ENCODE measurements at places on chromosomes 4 and X. TPM values are rescaled to one million over a fixed set of nuclear protein-coding genes. Genes with fewer than 3 reads are reported as not detected.

Gene GAGE12E
- not detected for total RNA-seq

Gene DUX4
- not detected for total RNA-seq

Gene BMPR1B
- 3.1 TPM for total RNA-seq

Gene IRF2
- total RNA-seq, result 13.0 TPM

Gene PSMD10
- 52.6 TPM for total RNA-seq

Gene GLRA2
- total RNA-seq, result not detected

Gene GABRG1
- total RNA-seq, result not detected

Gene UGT2B15
- not detected for total RNA-seq

Gene JAKMIP1
- not detected for total RNA-seq

Gene EGF
- 2.0 TPM for total RNA-seq

Gene TDO2
- not detected for total RNA-seq

Gene STATH
- total RNA-seq, result not detected

Gene HERC6
- 0.39 TPM for total RNA-seq

Gene AKAP14
- total RNA-seq, result not detected

Gene SAGE1
- not detected for total RNA-seq

Gene SMARCA1
- 92.3 TPM for total RNA-seq

Gene MAOA
- 50.3 TPM for total RNA-seq

Gene GUCY2F
- not detected for total RNA-seq

Gene PWWP3B
- 5.1 TPM for total RNA-seq

Gene MTMR8
- 0.79 TPM for total RNA-seq

Gene ADGRG2
- total RNA-seq, result 0.22 TPM

Gene SMIM31
- total RNA-seq, result not detected

Gene PCDH18
- 0.87 TPM for total RNA-seq

Gene CT45A5
- not detected for total RNA-seq

Gene SSX3
- not detected for total RNA-seq

Gene TENM3
- total RNA-seq, result 399 TPM
